ENCODE measurements at places on chromosomes 2 and 18.

DNA sequence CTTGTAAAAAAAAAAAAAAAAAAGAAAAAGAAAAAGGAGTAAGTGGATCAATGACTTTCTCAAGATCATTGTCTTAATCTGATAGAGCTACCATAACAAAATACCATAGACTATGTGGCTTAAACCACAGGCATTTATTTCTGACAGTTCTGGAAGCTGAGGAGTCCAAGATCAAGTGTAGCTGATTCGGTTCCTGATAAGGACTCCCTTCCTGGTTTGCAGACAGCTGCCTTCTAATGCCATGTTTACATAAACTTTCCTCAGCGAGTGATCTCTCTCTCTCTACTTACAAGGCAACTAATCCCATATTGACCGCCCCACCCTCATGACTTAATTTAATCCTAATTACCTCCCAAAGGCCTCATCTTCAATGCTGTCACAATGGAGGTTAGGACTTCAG, 36.5 kb upstream of the SIX2 start:
- DNase-seq, result no peak

DNA sequence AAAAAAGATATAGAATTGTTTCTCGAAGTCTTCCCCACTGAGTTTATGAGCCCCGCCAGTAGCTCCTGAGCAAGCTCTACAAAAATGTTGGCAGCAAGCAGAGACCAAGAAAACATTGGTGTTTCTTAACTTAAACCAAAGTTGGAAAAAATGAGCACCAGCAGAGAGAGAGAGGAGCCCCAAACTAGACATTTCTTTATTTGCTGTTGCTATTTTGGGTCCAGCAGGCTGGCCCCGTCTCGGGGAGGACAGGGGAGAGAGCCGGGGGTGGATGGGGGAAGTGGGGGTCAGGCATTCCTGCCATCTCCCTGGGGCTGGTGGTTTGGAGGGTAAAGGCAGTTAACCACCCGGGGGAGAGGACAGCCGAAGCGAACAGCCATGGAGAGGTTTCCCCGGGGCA, 113.0 kb downstream of the DYSF start:
- DNase-seq, result no peak

DNA sequence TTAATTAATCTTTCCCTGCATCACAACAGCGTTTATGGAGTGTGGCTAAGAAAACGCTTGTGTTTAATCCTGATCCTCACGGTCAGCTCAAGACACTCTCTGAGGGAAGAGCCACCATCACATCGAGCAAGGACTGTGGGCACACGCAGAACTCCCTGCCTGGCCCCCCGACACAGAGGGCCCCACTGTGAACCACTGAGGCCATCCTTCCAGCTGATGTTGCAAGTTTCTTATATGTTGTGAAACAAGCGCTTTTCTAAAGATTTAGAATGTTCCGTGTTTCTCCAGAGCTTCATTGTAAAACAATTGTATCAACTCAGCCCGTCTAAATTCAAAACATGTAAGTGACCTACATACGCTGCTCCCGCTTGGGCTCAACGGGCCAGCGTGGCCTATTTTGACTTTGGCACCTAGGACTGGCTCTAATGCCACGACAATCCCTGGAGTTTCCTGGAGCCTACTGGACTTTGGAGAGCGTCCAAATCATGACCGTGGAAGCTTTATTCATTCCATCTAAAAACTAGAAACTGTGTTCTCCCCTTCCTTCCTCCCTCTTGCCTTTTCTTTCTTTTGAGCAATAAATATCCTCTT, 34.9 kb downstream of the SERPINE2 start:
- no peak for DNase-seq

GRCh38 chr18:35203067-35203466, 37.8 kb upstream of the ZNF397 start:
- DNase-seq, result no peak

- no peak for DNase-seq
Measured at GRCh38 chr2:231343006-231343710, 52.4 kb upstream of the B3GNT7 start.

DNA sequence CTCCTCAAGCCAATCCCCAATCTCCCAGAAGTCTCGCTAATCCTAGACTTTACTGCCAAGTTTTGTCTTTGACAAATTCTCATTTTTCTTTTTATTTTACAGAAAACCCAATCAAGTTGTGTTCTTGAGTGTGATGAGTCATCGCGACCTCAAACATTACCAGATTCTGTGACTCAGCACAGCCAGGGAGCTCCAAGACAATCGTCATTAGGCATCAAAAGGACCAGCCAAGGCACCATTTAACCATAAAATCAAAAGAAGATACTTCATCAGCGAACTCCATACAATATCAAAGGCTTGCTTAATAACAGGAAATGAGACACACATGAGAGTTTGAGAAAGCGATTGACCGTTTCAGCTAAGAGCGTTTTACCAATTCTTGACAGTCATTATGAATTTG, 146.2 kb upstream of the AGAP1 start:
- DNase-seq, result no peak

DNA sequence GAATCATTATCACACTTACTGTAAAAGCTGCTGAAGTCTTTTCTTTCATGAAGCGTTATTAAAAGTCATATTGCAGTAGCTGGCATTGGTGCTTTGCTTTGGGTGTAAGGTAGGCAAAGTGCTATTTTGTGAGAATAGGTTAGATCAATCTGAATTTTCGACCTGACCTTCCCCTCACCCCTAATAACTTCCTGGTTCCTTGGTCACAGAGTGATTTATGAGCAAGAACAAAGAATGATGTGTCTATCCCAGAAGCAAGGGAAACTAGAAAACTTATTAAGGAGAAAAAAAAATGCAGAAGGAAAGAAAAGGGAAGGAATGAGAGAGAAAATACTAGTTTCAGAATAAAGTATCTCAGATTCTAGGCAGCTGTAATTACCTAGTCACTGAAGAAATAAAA, 163.1 kb upstream of the MEIS1 start:
- DNase-seq, result no peak

DNA sequence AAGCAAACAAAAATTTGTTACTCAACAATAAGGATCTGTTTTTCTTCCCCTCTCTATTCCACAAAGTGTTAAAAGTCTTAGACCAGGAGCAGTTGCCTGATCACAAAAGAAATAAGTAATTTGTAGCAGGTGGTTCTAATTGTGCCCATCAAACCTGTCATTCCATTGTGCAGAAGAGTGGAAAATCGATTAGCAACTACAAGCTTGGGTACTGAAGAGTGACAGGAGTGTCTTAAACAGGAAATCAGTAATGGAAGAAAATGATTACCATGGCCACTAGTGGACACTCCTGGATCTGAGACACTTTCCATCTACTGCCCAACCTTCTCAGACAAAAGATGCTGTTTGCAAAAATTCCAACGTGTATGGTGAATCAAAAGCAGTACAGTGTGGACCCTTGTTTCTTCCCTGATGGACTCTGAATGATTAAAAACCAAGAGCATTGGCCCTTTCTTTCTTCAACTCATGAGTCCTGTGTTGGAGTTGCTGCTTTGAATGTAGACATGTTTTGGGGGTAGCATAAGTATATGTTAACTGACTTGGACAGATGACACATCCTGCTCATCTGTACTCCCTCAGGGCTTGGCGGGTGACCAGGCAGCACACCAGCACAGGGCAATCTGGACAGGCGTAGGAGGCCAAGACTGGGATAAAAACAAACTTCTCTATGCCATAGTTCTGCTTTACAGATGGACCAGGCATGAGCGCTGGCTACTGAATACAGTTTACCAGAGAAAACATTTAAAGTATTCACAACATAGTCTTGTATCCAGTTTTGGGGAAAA, 51.9 kb downstream of the PLA2R1 start:
- DNase-seq, result no peak

DNA sequence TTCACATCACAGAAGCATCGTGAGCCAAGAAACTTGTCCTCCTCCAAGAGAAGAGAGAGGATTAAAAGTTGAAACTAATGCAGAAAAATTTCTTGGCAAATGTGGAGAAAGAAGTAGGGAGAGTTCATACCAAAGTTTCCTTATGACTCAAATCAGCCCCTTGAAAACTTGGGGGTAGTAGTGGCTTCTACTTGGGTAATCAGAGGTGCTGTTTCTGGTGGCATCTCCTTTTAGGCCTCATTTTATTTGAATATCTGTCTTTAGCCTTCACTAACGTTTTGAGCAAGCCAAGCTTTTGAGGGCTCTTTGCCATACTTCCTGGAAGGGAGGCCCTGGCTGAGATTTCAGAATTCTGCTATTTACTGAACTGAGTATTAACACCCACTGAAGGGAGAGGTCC, 515.3 kb upstream of the MEX3C start:
- DNase-seq, result no peak

DNA sequence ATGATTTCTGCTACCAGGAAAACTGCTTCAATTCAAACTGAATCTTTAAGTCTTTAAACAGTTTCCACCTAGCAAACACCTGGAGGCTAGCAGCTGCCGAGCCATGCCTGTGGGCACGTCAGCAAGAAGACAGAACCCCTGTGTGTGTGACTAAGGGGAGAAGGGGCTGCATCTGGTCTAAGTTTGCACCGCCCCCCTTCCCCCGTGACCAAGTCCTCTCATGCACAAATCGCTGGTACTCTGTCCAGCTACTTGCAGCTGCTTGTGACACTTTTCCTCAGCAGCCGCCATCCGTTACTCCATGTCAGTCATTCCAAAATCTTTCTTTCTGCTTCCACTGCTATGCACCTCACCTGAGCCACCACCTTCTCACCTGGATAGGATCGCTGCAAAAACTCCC, 355.0 kb downstream of the SS18 start:
- DNase-seq, result no peak

DNA sequence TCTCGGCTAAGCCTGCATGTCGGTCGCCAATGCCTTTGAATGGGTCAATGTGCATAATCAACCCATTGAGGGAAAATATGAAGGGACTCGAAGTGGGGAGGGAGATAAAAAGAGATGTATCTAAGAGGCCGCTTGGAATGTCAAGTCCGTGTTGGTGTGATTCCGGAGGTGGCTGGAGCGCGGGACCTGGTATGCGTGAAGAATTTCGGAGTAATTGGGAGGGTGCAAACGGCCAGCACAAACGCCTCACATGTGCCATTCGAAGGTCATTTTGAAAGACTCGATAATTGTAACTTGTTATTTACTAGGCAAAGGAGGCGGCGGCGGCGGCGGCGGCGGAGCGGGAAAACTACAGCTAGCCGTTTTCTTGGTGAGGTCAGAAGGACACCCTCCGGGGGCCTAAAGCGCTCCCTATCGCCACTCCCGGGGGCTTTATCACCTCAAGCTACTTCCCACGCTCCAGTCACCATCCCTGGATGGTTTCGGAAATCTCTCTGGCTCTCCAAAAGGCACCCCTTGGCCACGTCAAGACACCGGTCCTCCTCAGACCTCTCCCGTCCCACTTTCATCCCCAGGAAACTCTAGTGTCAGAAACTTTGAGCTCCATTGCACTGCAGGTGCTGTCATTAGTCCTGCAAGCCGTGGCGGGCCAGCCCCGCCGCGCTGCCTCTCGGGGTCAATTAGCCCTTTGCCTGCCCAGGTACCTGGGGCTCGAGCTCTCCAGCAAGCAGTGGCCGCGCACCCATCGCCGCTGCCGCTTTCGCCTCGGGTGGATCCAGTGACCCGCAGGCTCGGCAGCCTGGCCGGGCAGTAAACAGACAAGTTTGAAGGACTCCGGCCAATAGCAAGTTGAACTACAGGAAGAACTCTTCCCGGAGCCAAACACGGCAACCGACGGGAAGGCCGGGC, 1.5 kb downstream of the ERBB4 start:
- no peak for DNase-seq

DNA sequence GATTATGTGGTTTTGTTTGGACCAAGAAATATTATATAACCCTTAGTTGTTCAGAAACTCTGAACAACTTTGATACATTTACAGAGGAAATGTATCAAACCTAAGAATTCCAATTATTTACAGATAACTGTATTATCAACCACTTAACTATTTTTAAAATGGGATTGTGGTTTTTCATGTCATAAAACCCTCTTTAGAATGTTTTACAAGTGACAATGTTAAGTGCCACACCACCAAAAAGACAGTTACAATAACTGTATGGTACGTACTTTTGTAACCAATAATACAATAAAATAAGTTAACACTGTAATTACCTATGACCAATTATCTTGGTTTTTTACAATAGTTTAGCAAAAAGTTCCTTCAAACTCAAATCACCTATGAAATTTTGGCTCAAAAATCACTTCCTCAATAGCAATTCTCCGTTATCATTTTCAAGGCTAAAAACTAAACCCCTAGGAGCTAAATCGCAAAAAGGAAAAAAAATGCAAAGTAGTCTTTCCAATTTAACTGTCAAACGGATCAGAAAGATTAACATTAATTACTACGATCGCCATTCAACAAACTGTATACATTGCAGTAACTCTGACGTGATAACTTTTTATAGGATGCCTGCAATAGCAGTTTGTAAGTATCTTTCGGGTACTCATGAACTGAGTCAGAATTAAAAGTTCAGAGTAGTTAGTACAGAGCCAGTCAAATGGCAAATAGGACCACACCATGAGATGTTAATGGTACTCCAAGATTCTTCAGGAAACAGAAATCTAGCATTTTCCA, 1.5 kb downstream of the ROCK1 start:
- DNase-seq, result no peak

GRCh38 chr2:99775585-99775984, 285.8 kb upstream of the REV1 start:
- DNase-seq, result no peak

DNA sequence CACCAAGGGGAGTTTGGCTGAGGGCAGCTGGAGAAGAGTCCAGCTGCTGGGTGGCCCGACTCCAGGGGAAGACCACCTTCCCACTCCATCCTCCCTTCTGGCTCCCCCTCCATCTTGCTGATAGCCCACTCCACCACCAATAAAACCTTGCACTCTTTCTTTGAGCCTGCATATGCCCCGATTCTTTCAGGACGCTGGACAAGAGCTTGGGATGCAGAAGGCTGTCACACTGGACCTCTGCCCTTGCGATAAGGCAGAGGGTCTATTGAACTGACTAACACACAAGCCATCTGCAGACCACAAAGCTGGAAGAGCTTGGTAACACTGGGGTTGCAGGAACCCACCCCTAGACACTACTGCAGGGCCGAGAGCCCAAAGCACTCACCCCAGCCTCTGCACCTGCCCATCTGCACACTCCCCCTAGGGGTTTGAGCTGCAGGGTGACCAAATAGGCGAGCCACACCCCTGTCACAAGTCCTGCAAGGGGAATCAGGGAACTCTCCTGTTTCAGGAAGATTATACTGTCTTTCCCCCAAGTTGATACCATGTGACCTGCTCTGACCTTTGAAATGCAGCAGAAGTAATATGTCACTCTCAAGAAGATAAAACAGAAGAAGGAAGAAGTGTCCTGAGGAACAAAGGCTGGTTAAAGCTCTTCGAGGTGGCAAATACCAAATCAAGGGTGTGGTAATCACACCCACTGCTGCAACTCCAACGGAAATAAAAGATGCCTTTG, 70.5 kb downstream of the SMAD4 start:
- DNase-seq, result no peak

DNA sequence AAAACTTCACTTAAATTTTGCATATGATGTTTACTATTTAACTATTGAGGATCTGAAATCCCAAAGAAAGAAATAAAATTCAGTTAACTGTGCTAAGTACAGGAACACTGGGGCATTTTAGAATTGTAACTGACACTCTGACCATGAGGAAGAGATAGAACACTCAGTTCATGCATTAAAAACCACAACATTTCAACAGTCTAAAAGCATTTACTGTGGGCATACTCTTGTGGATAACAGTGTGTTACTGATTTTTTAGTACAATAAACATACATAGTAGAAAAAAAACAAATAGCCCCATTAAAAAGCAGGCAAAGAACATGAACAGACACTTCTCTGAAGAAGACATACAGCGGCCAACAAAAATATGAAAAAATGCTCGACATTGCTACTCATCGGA, 1122.7 kb upstream of the PIK3C3 start:
- no peak for DNase-seq

GRCh38 chr2:203344667-203345066, 16.5 kb downstream of the ABI2 start:
- DNase-seq, result no peak

GRCh38 chr2:14016289-14016955, 616.1 kb upstream of the LRATD1 start:
- no peak for DNase-seq
